ENCODE measurements at places on chromosomes 4 and X.

- no peak for DNase-seq
These were observed 58.4 kb downstream of the DCUN1D4 start for GRCh38 chr4:51901363-51901762.

DNA sequence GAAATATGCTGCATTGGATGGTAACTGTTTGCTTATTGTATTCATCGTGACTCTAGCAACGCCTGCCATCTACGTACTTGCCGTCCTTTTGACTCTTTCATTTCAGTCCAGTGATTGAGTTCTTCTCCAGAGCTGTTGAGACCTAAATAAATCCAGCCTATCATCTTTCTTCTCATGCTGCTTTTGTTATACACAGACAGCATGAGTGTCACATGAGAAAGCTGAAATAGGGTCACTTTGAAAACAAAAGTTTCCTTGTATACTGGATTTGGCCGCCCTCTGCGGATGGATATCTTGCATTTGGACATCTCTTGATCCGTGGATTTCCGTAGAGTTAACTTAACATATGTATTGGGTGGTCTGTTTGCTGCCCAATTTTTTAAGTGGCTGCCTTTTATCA lies 67.2 kb downstream of the TMPRSS11F start:
- DNase-seq: no peak

DNA sequence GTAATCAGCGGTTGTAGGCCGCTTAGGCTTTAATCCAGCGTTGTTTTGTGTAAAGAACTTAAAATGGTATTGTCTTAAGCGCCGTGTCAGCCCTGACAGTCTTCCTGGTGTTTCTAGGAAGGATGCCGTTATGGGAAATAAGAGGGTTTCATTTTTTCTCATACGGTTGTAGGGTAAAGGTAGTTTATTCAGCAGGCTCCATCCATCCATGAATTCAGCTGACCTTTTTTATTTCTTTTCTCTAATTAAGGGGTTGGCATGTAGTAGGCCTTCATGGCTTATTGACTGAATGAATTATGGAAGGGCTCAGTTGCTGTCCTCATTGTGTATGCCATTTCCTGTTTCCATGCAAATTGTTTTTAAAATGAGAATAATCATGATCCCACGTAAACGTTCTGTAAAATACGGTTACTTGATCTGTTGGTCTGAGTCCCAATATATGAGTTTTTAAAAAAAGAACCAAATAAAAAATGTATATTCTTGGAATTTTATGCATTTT lies 693 bp downstream of the OCIAD1 start:
- no peak for DNase-seq

DNA sequence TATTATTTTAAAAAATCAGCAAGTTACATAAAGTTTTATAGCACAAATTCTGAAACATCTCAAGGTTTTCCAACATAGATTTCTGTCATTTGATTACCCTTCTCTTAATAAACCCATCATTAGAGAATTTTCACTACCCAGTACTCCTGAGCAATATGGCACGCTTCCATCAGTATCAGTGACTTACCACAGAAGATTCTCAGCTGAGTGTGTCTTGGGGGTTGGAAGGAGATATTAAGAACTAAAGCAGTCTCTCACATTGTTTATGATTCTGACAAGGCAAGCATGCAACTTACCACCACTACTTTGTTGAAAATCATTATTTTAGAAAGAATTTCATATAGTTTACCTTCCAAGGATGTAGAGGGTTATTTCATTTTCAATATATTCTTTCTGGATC lies 67.7 kb downstream of the INPP4B start:
- no peak for DNase-seq

GRCh38 chr4:150828159-150828558 lies 186.9 kb downstream of the LRBA start:
- no peak for DNase-seq

GRCh38 chr4:20474119-20474518 lies 222.4 kb downstream of the SLIT2 start:
- DNase-seq: no peak

- no peak for DNase-seq
These were observed 30.9 kb downstream of the CAMK2D start for GRCh38 chr4:113730467-113731216.

- no peak for DNase-seq
These were observed 4.3 kb downstream of the MGST2 start for GRCh38 chr4:139669890-139670289.

- peak; percentile 38 for DNase-seq
These were observed 12.2 kb upstream of the TMEM128 start for GRCh38 chr4:4260185-4260751.

GRCh38 chr4:146238107-146238506 lies 23.8 kb downstream of the REELD1 start:
- DNase-seq: no peak

DNA sequence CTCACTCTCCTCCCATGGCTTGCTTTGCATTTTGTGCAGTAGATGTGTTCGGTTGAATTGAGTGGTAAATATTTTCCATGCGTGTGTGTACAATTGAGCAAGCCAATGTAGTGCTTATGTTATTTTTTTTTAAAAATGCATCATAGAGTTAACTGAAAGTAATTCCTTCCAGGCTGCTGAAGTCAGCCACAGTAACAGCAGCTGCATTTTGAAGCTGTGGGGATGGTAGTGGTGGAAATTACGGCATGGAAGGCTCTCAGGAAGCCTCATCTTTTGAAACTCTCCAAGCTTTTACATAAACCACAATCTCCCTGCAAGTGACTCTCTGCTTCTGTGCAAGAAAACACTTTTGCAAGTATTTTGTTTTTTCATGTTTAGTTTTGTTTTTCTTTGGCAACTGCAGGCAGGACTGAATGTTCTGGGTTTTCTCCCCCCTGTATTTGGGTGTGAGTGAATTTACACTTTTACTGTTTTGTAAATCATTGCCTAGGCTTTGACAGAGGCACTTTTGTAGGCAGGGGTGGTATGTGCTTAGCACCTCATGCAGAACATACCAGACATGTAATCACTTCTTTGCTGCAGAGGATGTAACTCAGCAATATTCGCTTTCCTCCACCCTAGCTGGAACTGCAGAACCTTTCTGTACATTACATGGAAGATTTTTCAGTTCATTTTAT lies 56.2 kb downstream of the LRRC66 start:
- no peak for DNase-seq

- DNase-seq: no peak
These were observed 148.4 kb downstream of the ASMT start for GRCh38 chrX:1763294-1763693.

GRCh38 chr4:140846736-140847135 lies 90.6 kb upstream of the TBC1D9 start:
- DNase-seq: no peak

GRCh38 chrX:135421932-135422809 lies at the start of gene SMIM10L2A:
TSS of gene SMIM10L2A (plus strand) at chrX:135421944. CDS start at chrX:135422132, 188 bp downstream.
- no peak for DNase-seq

- DNase-seq: no peak
These were observed 291 bp upstream of the NBDY start for GRCh38 chrX:56728752-56729151.

- DNase-seq: peak; percentile 11
These were observed 38.6 kb downstream of the PTCHD1 start for GRCh38 chrX:23373129-23373804.

DNA sequence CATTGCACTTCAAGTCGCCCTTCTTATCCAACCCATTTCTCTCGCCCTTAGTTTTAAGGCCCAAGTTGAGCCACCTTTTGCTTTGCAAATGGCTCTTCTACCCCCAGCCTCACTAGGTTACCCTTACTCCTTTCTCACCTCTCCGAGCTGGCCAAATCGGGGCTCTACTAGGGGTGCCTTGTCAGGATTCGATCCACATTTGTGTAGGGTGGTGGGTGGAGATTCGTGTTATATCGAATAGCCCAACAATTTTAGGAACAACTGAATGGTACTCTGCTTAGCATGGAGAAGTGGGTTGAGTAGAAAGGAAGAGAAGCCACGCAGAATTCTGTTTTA lies 3.5 kb downstream of the SLIT2 start:
- DNase-seq: no peak

- DNase-seq: no peak
These were observed 30.7 kb downstream of the EREG start for GRCh38 chr4:74395633-74396032.

Data from HFF-Myc (cell line).